CD4-positive, alpha-beta T cell treated with Interleukin-17A for 4 hours (primary cell): ENCODE measurements at places on chromosomes 4 and X.
A peak's percentile ranks its signal among the peaks of the same experiment; 100 is the strongest.

- no peak for DNase-seq
These were observed 38.9 kb upstream of the C4orf50 start for GRCh38 chr4:6056976-6057766.

GRCh38 chrX:10079231-10079630, 77.5 kb upstream of the CLCN4 start:
- DNase-seq, result no peak

DNA sequence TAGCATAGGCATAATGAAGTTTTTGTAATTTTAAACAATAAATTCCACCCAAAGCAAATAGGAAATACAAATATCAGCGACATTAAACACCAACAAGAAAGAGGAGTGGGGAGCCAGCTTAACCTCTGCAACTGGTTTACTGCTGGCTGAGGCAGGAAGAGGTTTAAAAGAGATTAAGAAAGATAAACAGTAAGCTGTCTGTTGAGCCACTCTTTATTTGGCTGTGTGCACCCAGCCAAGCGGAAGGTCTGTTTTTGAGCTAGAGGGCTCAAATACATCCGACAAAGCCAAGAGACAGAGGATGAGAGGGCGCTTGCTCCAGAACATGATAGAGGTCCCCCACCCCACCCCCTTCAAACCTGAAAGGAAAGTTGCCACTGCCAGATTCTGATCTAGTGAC, 191.4 kb downstream of the MGST2 start:
- no peak for DNase-seq

DNA sequence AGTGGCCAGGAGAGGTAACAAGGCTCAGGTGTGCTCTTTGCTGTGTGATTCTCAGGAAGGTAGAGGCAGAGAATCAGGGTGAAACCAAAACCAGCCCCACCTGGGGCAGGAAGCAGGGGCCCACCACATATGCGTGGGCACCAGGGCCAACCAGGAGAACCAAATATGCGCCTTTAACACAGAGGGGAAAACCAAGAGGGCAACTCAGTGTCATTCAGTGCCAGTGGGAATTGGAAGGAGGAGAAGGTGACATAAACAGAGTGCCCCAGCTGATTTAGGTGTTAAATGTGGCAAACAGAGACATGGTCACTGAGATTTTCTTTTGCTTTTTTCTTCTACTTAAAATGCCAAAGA, 106.8 kb upstream of the MAMLD1 start:
- no peak for DNase-seq

DNA sequence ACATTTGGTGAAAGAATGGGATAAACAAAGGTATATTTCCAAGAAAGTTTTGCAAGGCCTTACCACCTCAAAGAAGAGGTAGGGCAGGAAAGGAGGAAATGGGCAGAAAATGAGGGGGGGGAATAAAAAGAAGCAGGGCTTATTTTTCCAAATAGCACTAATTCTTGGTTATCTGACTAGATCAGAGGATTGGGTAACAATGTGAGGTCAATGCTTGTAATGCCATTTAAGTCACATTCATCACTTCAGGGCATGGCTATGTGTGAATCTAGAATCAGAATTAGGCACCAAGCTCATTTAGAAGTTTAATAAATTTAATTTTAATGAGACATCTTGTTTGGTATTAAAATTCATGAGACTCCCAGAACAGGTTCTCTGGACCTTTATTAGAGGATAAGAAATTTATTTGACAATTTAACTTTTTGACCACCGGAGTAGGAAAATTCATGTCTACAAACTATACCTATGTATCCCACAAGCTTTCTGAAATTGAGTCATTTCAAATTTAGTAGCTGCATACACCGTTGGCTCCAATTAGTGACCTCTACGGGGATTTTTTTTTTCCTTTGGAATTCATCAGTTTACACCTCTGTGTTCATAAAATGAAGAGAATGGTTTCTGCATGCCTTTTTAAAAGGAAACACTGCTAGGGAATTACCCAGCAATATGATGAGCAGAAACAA, 1.4 kb upstream of the STS start:
- no peak for DNase-seq

DNA sequence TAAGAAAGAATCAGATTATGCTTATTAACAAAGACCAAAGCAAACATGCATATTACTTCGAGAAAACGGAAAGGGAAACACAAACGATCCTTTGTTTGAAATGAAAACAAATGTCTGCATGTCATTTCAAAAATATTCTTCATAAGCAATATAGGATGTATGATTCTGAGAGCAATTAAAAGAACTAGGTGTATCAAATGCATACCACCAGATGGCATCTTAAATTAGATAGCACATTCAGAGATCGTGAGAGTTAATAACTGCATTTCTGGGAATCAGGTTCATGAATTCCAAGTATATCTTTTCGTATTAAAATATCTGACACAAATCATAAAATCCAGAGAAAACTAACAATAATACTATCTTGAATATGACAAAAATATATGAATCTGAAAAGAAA, 159.5 kb downstream of the PPP3CA start:
- no peak for DNase-seq

DNA sequence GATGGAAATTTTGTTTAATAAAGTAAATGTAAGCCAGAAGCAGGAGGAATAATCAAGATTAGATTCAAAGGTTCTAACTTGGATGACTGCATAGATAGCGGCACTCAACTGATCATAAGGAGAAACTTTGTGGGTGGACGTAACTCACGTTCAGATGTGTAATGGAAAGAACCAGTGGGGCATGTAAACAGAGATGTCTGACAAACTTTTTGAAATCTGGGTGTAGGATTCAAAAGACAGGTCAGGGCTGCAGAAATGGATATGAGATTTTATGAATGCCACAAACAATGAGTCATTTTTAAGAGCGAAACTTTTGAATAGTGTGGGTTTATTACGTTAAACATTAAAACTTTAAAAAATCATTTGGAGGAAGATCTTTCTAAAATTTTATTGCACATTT, 375.6 kb downstream of the GBA3 start:
- no peak for DNase-seq

DNA sequence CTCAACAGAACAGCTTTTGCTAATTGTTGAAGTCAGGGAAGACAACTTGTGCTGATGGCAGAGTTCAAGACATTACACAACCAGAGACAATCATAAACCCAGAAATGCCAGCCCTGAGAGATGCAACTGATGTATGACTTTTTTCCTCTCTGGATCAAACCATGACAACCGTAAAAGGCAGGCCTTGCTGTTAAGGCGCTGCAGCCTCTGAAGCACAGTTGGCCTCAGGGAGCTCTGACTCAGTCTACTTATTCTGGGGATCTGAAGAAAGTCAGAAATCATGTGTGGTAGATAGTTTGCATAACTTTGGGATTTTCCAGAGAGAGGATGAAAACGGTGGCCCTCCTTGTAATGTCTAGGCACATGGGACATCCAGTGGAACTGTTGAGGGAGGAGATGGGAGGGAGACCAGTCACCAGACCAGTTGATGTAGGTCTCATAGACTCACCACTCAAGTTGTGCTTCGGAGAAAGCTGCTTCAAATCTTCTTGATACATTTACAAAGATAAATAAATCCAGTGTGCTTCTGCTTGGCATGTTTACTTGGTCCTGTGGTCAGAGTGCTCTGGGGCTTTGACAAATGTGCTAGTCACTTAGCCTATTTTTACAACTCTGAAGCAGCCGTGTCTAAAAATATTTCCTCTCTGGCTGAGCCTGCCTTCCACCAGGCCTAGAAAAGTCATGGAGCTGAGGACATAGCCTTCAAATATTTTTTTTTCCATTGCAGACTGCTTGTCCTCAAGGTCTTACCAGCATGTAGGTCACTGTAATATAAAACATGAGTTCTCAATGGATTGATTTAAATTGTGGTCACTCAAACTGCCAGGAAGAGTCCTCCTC, 7.5 kb downstream of the HADH start:
- no peak for DNase-seq

GRCh38 chrX:133323431-133323830, 91.9 kb downstream of the GPC4 start:
- no peak for DNase-seq

DNA sequence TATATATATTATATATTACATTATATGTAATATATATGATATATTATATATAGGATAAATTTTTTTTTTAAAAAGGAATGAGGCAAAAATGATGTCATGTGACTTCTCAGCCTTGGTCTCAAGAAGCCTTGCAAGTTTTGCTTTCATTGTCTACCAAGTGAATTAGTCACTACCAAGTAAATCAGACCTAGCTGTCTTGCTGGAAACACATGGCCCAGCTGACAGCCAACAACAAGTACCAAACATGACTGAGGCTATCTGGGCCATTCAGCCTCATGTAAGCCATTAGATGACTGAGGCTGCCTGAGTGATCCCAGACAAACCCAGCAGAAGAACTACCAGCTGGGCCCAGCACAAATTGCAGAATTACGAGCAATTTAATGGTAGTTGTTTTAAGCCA, 44.9 kb downstream of the HAND2 start:
- no peak for DNase-seq

DNA sequence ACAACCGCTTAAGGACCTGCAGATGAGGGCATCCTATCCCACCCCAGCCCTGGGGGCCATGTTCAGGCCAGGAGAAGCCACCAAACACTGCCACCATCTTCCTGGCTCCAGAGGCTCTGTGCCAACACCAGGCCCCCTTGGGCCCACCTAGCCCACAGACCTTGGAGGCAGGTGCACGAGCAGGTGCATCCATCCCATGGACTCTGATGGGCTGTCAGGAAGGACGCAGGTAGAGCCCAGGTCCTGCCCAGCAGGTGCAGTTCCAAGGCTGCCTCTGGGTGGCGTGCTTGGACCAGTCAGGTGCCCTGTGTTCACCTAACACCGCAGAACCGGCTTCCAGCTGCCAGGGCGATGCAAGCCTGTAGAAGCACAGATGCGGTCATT, 22.8 kb upstream of the PDE6B start:
- peak; percentile 53 for DNase-seq

DNA sequence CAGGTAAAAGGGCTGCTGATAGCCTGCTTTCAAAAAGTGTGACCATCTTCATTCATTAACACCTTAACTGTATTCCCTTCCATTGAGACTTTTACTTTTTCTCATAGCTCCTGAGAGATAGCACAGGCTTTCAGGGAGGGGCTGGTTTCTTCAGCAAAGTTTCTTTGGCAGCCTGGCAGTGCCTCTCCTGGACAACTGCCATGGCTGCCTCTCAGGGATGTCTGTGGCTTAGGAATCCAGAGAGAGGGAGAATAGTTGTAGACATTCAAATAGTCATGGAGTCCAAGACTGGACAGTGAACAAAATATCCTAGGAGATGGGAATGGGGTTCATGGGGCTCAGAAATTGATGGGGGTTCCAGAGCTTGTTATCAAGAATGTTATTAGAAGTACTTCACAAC, 81.1 kb downstream of the FAM47B start:
- no peak for DNase-seq

DNA sequence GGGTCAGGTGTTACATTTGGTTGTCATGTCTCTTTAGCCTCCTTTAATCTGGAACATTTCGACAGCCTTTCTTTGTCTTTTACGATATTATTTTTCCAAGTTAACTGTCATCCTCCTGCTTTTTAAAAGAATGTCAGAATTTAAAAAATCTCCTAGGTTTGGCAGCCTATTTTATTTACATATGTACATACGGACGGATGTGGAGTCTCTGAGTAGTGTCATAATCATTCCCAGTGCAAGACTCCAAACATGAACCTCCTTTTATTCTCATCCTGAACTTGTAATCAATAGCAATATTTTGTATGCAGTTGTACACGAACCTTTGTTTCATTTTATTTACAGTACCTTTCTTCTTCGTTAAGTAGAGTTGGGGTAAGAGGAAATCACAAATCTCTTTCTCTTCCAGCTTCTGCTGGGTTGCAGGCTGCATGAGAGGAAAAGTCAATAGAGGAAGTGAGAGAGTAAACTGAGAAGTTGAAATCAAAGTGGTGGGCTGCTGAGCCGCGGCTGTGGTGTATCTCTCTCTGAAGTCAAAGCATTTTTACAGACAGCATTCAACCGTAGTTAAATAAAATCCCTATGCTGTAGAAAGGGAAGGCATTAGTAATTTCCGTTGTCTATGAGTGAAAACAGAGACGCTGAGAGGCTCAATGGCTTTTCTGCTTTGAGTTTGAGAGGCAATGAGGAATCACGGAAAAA, 53.9 kb upstream of the RPS6KA3 start:
- peak; percentile 56 for DNase-seq

DNA sequence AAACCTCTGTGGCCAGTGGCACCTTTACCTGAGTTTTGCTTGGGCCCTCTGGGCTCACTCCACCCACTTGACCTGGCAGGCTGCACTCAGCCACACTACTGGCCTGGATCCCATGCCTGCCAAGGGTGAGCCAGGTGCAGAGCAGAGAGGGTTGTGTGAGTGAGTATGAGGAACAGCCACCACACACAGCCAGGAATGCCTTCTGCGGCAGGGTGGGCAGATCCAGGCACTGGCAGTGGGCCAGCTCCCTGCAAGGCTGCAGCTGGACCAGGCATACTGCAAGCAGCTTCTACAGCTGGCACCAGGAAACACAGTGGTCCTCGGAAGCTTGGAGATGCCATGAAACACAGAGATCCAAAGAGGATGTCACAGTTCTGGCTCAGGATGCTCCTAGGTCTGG, 570.1 kb upstream of the ACTRT1 start:
- DNase-seq, result no peak

DNA sequence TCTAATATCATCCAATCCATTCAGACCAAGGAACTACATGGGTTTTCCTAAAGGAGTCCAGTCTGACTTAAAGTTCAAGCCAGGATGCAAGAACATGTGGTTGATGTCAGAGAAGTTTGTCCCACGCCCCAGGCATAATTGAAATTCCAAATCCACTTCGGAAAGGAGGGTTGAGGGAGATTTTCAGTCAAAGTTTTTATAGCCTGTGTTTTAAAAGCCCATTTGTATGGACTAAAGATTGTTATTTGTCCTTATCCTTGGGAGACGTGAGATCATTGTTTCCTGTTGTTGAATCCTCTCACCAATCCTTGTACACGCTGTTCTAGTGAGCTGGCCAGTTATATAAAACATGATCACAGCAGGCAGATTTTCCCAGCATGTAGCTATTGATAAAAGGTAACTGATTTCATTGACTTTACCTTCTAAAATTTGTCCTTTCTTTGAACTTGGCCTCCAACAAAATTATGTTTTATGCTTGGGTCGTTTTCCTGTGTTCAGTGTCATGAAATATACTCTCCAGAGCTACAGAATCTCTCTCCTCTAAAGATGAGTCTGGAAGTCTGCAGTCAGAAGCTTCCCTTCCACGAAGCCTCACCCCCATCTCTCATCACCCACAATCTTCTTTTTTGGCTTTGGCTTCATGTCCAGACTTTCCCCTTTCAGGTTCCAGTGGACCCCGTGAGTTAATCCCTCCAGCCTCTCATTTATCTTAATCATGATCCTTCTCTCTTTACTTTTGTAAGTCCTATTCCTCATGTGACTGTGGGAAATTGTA, 92.9 kb downstream of the ATP10D start:
- no peak for DNase-seq
